HT-29 (cell line): ENCODE measurements at places on chromosomes 3 and 15. TPM values are rescaled to one million over a fixed set of nuclear protein-coding genes. Genes with fewer than 3 reads are reported as not detected.

GRCh38 chr3:157113832-157114505 lies 46.0 kb downstream of the CCNL1 start:
- peak; percentile 11 for DNase-seq

- DNase-seq = no peak
These were observed 32.0 kb downstream of the TRPM1 start for GRCh38 chr15:31069360-31070000.

GRCh38 chr3:143165211-143165610 lies 45.6 kb downstream of the CHST2 start:
- no peak for DNase-seq

GRCh38 chr3:119600732-119601131 lies 3.0 kb downstream of the PLA1A start:
- no peak for DNase-seq

The RAB5A gene
- 25.7 and 29.7 TPM in 2 replicates for total RNA-seq

GRCh38 chr15:99054025-99054387 lies 46.4 kb upstream of the PGPEP1L start:
- DNase-seq = no peak

DNA sequence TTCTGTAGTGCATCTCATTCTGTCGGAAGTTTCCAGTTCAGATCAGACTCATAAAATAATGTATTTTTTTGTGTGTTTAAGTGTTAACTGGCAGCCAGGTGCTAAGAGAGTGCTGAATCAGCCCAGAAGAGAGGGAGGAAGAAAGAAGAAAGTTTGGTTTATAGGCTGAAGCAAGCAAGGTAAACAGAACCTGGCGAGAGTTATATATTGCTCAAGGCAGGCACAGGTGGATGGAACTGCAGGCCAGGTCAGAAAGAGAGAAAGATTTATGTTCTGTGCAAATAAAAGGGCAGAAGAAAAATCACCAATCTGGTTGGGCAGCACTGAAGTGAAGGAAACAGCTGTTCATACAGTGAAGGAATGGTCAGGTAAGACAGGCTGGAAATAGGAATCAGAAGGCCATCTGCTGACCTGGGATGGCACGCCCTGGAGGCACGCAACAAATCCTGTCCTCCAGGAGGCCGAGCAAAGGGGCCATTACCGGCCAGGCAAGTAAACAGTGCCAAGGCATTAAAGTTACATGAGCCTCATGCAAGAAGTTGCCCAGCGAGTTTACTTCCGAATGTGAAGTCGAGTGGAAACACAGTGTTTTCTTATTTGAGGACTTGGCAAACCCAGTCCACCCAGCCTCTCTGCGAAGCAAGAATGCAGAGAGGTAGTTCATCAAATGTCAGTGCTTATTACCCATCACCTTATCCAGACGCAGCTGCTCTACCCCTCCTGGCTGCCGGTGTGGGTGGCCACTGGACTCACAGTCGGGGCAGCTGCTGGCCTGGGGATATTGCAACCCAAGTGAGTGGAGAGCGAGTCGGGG lies 309.8 kb downstream of the VPS13C start:
- peak; percentile 82 for DNase-seq

The DAZL gene
- total RNA-seq = not detected in 2 replicates

GRCh38 chr3:191356631-191357439 lies 26.5 kb upstream of the UTS2B start:
- no peak for DNase-seq
